ENCODE measurements at places on chromosomes 5 and 9.

- DNase-seq: no peak
These were observed 14.7 kb downstream of the ENC1 start for GRCh38 chr5:74625742-74626241.

- no peak for DNase-seq
These were observed 29.3 kb downstream of the PPIC start for GRCh38 chr5:123007182-123007581.

DNA sequence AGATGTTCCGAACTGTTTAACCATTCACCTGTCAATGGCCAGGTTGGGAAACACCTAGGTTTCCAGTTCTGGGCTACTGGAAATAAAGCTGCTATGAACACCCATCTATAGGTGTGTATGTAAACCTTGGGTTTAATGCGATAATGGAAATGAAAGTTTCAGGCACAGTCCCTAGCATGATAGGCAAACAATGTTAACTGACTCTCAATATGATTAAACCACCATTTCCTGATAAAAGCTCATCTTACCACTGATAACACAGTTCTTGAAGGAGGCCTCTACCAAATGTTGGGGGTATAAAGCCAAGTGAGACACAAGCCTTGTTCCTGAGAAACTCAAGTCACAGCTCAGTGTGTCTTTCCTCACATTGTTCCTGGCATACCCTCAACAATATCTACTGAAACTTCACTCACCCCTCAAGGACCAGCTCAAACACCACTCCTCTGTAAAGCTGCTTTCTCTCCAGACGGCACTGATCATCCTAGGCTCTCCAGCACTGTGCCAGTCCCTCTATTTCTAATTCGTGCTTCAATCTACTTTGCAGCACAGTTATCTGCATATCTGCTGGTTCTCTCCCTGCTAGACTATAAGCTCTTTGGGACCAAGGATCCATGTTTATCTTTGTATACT, 15.8 kb downstream of the RAB14 start:
- peak; percentile 22 for DNase-seq

GRCh38 chr9:102244916-102245315, 506.5 kb upstream of the GRIN3A start:
- no peak for DNase-seq

DNA sequence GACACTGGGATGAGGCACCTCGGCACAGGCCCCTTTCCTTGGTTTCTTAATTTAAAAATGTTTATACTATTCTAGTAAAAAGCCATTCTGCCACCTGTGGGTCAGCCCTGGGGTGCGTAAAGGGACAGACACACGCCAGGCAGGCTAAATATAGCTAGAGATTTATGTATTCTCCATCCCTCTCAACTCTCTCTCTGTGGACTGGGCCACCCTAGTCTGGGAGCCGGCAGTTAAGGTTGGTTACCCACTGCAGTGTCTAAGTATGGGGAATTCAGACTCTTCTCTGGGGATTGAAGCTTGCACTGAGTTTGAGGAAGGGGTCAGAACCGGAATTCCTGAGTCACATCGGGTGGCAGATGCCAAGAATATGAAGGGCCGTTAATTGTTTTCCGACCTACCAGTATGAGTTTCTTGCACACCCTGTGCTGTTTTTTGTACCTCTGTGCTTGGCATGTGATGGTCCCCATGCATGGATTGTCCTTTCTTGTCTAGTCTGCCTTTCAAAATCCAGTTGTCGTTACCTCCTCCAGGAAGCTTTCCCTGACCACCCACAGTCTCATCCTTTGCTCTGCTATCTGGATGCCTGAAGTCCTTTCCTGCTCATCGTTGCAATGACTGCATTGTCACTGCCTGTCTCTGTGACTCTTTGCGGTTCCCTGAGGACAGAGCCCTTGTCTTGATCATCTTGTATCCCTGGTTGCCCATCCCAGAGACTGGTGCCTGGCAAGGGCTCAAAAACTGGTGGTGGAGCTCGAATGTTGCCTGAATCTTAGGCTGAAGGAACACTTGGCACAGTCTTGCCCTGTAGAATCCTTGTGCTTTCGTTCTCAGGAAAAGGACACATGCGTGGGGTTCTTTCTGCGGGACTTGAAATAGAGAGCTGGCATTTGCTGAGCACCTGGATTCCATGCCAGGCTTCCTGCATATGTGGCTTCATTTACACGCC, 2.1 kb downstream of the NEURL1B start:
- DNase-seq: no peak

DNA sequence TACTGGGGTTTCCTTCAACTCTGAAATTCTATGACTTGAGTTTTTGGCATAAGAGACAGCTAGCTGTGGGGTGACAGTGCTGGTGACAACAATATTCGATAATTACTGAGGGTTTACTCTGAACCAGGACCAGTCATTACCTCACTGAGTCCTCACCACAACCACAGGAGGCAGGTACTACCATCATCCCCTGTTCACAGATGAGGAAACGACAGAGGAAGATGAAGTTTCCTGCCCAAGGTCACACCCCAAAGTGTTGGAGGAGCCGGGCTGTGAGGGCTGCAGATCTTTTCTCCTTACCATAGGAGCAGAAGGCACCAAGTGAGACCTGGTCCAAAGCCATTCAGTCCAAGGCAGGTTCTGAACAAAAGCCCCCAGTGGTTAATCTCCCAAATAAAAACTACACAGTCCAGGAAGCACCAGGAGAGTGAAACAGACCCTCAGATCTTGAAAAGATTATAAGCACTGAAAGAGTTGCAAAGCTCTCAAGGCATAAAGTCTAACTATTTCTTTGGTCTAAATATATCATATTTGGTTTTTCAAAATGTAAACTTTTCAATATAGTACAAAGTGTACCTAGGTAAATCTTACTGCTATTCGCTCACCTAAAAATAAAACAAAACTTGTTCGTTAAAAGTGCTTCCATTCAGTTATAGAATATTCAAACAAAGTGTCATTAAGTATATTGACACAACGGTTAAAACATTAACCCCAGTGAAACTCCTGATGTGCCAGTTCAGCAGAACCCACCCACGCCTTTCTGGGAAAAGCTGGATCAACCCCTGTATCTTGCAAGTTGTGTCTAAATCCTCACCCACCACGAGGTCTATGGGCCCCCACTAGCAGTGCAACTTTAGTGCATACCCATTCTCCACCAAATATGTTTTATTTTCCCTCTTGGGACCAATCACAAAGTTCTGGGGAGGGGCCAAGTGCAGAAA, 82.6 kb upstream of the EQTN start:
- DNase-seq: no peak

- no peak for DNase-seq
These were observed 173.3 kb downstream of the TRIO start for GRCh38 chr5:14316471-14316870.

GRCh38 chr5:108858959-108859358, 111.3 kb downstream of the FER start:
- no peak for DNase-seq

GRCh38 chr5:59036274-59036961, 453.5 kb downstream of the RAB3C start:
- DNase-seq: peak; percentile 80
